Heart left ventricle (tissue), 16 donors: ENCODE measurements at places on chromosomes 5 and 9.

DNA sequence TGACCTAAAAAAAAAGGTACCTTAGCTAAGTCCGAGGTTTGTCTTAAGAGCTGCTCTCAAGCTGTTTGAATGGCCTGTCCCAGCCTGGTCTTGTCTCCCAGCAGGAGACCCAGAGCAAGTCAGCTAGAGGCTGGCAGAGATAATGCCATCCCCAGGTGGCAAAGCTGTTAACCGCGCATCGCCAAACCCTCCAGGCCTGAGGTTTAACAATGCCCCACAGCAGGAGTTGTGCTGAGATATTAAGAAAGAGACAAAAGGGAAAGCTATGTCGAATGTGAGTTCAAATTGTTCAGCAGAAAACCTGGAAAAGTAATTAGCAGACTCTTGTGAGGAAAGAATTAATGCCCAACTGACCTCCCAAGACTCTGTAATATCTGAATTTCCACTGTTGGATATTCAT is 187.1 kb downstream of the FSTL4 start:
- DNase-seq, result no peak

DNA sequence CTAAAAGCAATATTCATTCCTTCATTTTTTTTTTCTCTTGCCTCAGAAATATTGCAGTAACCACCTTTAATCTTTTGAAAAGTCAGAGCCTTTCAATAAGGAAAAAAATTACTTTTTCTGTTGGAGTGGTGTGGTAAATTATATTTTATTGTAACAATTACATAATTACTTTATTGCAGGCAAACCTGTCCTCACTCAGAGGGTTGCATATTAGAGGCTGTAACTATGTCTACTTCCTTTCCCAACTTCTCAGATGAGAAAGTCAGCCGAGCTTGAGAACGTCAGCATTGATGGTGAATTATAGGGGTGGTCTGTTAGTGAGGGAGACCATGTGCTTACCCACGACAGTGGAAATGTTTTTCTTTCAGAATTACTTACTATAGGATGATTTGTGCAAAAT is 611.8 kb downstream of the KIF4B start:
- DNase-seq, result no peak

DNA sequence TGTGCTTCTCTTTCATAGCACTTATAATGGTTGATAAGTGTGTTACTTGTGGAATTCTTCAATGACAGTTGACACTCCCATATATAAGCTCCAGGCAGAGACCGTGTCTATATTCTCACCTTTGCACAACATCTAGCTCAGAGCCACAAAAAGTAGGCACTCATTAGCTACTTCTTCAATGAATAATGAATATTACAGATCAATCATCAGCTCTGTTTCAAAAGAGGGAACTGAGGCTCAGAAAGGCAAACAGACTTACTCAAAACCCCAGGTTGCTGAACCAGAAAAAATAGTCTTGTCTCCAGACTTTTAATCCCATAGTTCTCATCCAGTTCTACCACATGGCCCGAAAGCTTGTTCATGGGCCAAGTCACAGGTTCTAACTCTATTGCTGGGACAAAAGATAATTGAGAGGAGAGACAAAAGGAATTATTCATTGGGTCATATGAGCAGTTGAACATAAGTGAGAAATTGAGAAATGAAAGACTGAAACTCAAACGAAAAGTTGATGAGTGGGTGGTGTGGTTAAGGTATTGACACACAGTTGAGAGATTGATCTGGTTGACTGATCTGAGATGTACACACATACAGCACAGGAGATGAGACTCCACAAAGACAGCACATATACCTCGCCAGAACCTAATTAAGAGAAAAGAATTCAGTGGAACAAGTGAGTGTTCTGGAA is 381.6 kb downstream of the EFNA5 start:
- DNase-seq, result no peak

GRCh38 chr9:22111954-22112247 is 102.8 kb upstream of the CDKN2B start:
- no peak for DNase-seq

GRCh38 chr9:38081356-38082108 is 12.5 kb upstream of the SHB start:
- DNase-seq, result no peak

GRCh38 chr5:71633255-71634155 is 46.4 kb downstream of the MCCC2 start:
- DNase-seq, result no peak
